ENCODE measurements at places on chromosomes 4 and X.

- no peak for DNase-seq
These were observed 13.9 kb downstream of the CDS1 start for GRCh38 chr4:84596826-84597225.

- DNase-seq = no peak
These were observed 109.1 kb upstream of the SLC4A4 start for GRCh38 chr4:71229477-71230270.

DNA sequence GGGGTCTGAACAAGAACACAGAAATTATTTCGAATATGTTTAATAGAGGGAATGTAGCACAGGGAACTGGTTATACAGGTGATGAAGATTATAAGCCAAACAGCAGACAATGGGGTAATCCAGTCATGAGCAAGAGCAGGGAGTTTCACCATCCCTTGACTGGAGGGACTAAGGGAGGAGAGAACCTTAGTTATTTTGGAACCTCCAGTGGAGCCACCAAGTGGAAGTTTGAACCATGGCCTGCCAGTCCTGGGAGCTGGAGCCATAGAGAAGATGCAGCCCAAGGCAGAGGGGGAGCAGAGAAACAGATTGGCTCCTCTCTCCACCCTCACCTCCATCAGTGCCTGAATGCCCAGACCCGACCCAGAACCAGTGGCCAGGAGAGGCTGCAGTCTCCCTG lies 264.6 kb upstream of the RASGEF1B start:
- DNase-seq = no peak

- DNase-seq = no peak
These were observed 4.5 kb upstream of the MAML3 start for GRCh38 chr4:140158365-140159030.

DNA sequence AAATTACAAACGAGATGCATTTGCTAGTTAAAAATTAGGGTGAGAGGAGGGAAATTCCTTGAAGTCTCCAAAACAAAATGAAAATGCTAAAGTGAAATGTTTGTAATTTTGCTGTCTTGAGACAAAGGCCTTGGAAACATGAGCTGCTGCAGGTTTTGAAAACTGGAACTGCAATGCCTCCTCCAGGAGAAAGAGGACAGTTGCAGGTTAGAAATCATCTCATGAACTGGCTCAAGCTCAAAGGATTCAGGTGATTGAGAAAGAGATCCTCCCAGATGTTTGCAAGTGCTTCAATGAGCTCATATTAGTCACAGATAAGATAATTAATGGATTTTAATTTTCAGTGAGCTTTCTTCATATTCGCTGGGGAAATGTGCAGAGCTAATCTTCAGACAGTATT lies 32.4 kb downstream of the SMPX start:
- no peak for DNase-seq

- no peak for DNase-seq
These were observed 13.0 kb downstream of the FGD1 start for GRCh38 chrX:54482839-54483593.

DNA sequence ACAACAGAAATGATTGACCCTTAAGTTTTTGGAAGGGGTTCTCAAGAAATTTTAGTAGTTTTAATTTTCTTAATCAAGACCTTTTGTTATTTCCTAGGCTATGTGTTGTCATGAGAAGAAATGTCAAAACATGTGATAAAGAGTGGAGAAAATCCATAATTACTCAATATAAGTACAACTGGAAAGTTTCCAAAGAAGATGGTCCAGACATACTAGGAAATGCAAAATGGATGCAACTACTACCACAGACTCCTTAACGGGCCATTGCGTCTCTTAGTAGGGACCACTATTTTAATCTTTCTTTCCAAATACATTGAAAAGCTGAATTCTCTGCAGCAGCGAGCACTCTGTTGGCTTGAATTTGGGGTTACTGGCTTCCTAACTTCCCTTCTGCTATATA lies 148.8 kb downstream of the NWD2 start:
- DNase-seq = no peak
